ENCODE measurements at places on chromosomes 5 and 9.
A peak's percentile ranks its signal among the peaks of the same experiment; 100 is the strongest.

- no peaks in the 10 kb centered on the region for H3K27me3 ChIP-seq
- no peaks in the 10 kb centered on the region for H3K4me1 ChIP-seq
- no peak overlapping the region for H3K4me3 ChIP-seq
Observed at GRCh38 chr5:106862450-106863193, 808.1 kb downstream of the EFNA5 start.

- no peak overlapping the region for H3K4me3 ChIP-seq
- H3K27me3 ChIP-seq, result no peaks in the 10 kb centered on the region
- DNase-seq, result no peak
- no peaks in the 10 kb centered on the region for H3K36me3 ChIP-seq
- no peak overlapping the region for H3K27ac ChIP-seq
- H3K4me1 ChIP-seq, result no peaks in the 10 kb centered on the region
Observed at GRCh38 chr9:106613250-106613737, 249.7 kb upstream of the ZNF462 start.

- no peaks in the 10 kb centered on the region for H3K4me1 ChIP-seq
- no peak overlapping the region for H3K4me3 ChIP-seq
- no peaks in the 10 kb centered on the region for H3K27me3 ChIP-seq
- no peak overlapping the region for H3K27ac ChIP-seq
- no peak for DNase-seq
Observed at GRCh38 chr5:148850836-148851235, 24.4 kb downstream of the ADRB2 start.

- H3K36me3 ChIP-seq, result no peaks in the 10 kb centered on the region
- no peaks in the 10 kb centered on the region for H3K27me3 ChIP-seq
- DNase-seq, result no peak
- no peak overlapping the region for H3K27ac ChIP-seq
- no peak overlapping the region for H3K4me3 ChIP-seq
- no peaks in the 10 kb centered on the region for H3K4me1 ChIP-seq
Observed at GRCh38 chr9:71025728-71026127, 95.7 kb downstream of the TRPM3 start.

GRCh38 chr9:114919611-114920010 is 10.8 kb downstream of the TNFSF8 start:
- no peaks in the 10 kb centered on the region for H3K36me3 ChIP-seq
- no peak overlapping the region for H3K4me3 ChIP-seq
- no peaks in the 10 kb centered on the region for H3K27me3 ChIP-seq
- peaks cover under 1% of the 10 kb centered on the region for H3K4me1 ChIP-seq
- DNase-seq, result no peak

DNA sequence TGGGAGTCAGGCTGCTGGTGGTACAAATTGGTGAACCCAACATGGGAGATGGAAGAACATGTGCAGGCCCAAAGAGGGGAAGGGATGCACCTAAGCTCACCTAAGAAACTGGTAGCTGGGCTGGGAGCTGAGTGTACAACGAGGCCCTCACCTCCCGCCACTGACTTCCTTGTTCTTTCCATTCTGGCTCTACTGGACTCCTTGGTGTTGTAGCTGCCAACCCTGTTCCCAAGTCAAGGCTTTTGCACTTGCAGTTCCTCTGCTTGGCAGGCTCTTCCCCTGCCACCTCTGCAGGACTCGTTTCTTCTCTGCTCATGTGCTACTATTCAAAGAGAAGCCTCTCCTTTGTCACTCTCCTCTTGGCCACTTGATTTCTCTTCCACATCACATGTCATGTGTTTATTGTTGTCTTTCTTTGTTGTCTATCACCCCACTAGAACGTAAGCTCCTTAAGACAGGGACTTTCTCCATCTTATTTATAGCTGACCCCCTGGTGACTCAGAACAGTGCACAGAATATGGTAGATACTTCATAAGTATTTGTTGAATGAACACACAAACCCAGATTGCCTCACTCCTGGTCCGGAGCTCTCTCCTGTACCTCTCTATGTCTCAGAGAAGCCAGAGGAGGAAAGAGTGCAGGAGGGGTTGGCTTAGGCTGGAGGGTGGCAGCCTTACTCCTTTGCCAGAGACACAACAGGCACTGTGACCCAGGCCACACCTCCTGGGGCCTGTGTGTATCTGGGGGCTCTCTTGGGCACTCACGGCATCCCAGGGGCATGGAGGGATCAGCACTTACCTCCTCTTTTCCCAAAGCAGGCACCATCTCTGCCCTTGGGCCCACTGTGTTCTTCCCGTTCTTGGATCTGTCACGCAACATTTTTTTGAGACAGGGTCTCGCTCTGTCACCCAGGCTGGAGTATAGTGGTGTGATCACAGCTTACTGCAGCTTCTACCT is 5.2 kb upstream of the SPINK4 start:
- H3K27ac ChIP-seq, result no peak overlapping the region
- no peaks in the 10 kb centered on the region for H3K36me3 ChIP-seq
- no peaks in the 10 kb centered on the region for H3K27me3 ChIP-seq
- DNase-seq, result no peak
- H3K4me1 ChIP-seq, result no peaks in the 10 kb centered on the region

GRCh38 chr9:71859939-71860338 is 51.1 kb downstream of the ABHD17B start:
- no peaks in the 10 kb centered on the region for H3K4me1 ChIP-seq
- no peak for DNase-seq
- no peak overlapping the region for H3K4me3 ChIP-seq
- H3K27me3 ChIP-seq, result no peaks in the 10 kb centered on the region
- H3K27ac ChIP-seq, result no peak overlapping the region
- H3K36me3 ChIP-seq, result no peaks in the 10 kb centered on the region

GRCh38 chr9:116471093-116471906 is 215.8 kb upstream of the TRIM32 start:
- H3K4me1 ChIP-seq, result no peaks in the 10 kb centered on the region
- H3K36me3 ChIP-seq, result no peaks in the 10 kb centered on the region
- no peaks in the 10 kb centered on the region for H3K27me3 ChIP-seq
- no peak for DNase-seq
- H3K27ac ChIP-seq, result peak overlapping the region; percentile 46
- peak overlapping the region; percentile 11 for H3K4me3 ChIP-seq

DNA sequence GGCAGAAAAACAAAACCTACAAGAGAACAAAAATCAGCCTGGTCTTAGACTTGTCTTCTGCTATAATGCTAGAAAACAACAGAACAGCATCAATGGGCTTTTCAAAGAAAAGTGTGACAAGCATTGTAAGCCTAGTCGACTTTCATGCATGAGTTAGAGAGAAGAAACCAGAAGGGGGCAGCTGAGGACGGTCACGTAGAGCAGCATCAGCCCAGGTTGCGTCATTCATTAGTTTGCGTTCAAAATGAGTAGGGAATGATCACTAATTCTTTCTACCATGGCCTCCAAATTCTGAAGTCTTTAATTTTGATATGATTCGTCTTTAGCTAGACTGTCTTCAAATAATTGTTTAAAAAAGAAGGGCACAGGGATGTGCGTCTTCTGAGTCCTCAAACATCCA is 4.7 kb upstream of the ISCA1 start:
- no peak overlapping the region for H3K4me3 ChIP-seq
- H3K36me3 ChIP-seq, result no peaks in the 10 kb centered on the region
- H3K27me3 ChIP-seq, result no peaks in the 10 kb centered on the region

GRCh38 chr5:158388021-158388420 is 529.1 kb upstream of the CLINT1 start:
- H3K4me1 ChIP-seq, result peaks cover 5% of the 10 kb centered on the region
- no peaks in the 10 kb centered on the region for H3K36me3 ChIP-seq
- no peak overlapping the region for H3K4me3 ChIP-seq
- H3K27ac ChIP-seq, result no peak overlapping the region
- H3K27me3 ChIP-seq, result no peaks in the 10 kb centered on the region
- no peak for DNase-seq

- no peak overlapping the region for H3K4me3 ChIP-seq
- no peak overlapping the region for H3K27ac ChIP-seq
- DNase-seq, result no peak
- H3K36me3 ChIP-seq, result no peaks in the 10 kb centered on the region
Observed at GRCh38 chr9:135329571-135330306, 149.8 kb upstream of the PPP1R26 start.

DNA sequence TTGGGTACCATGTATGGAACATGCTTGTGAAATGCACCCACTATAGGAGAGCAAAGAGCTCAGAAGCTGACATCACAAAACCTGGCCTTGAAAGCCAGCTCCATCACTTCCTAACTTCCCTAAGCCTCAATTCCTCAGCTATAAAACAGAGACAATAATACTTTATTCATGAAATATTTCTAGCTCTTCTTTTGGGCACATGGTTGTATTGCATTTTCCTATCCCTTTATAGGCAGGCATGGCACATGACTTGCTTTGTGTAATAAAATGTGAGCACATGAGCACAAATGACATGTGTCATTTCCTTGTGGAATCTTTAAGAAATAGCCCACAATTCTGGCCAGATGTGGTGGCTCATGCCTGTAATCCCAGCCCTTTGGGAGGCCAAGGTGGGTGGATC is 18.5 kb downstream of the ZNF366 start:
- no peaks in the 10 kb centered on the region for H3K27me3 ChIP-seq
- H3K4me3 ChIP-seq, result no peak overlapping the region
- no peaks in the 10 kb centered on the region for H3K36me3 ChIP-seq
- H3K4me1 ChIP-seq, result peaks cover 6% of the 10 kb centered on the region
- DNase-seq, result no peak

- no peak overlapping the region for H3K4me3 ChIP-seq
- no peaks in the 10 kb centered on the region for H3K27me3 ChIP-seq
- no peak overlapping the region for H3K27ac ChIP-seq
- no peak for DNase-seq
- no peaks in the 10 kb centered on the region for H3K4me1 ChIP-seq
Observed at GRCh38 chr5:4642525-4642924, 497.6 kb upstream of the ADAMTS16 start.

DNA sequence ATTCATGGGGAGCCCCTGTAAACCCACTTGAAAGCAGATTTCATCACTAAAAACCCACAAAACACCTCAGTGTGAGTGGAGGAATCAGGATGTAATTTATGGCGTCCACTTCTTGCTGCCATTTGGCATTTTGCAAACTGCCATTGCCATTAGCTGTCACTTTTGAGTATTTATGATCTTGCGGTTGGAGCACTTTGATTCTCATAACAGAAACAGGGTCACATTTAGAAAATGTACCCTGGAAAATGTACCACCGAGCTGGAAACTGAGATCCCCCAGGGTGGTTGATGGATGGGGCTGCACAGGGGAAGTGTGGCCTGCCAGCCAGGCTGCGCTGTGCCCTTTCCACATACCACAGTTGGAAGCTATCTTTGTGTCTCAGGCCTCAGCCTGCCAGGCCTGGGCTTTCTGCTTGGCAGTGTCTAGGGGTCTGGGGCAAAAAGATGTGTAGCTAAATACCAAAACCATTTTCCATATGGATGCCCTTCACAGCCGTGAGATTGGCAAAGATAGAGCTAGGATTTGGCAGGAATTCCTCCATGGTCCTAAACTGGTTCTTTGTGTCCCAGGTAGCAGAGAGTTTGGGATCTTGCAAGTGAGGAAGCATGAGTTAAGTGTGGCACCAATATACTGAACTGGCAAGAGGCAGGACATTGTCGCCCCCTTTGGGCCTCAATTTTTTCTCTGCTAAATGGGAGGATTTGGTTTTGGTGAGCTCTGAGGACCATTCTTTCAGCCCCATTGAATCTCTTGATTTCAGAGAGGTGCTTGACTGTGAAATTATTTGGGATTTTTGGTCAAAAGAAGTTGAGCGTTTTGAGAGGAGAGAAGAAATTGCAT is 46.2 kb downstream of the GALNT10 start:
- H3K36me3 ChIP-seq, result no peaks in the 10 kb centered on the region
- H3K27ac ChIP-seq, result no peak overlapping the region
- no peak overlapping the region for H3K4me3 ChIP-seq
- H3K4me1 ChIP-seq, result peaks cover 3% of the 10 kb centered on the region
- no peak for DNase-seq

GRCh38 chr5:85320495-85320894 is 935.8 kb upstream of the EDIL3 start:
- H3K27ac ChIP-seq, result no peak overlapping the region
- H3K4me1 ChIP-seq, result no peaks in the 10 kb centered on the region
- H3K27me3 ChIP-seq, result no peaks in the 10 kb centered on the region
- DNase-seq, result no peak

GRCh38 chr5:171692107-171692506 is 93.5 kb upstream of the SMIM23 start:
- DNase-seq, result peak; percentile 5
- H3K4me3 ChIP-seq, result no peak overlapping the region
- H3K4me1 ChIP-seq, result no peaks in the 10 kb centered on the region
- H3K36me3 ChIP-seq, result no peaks in the 10 kb centered on the region
- H3K27me3 ChIP-seq, result no peaks in the 10 kb centered on the region

GRCh38 chr9:28801144-28801799 is 1228.0 kb upstream of the C9orf72 start:
- DNase-seq, result no peak
- no peaks in the 10 kb centered on the region for H3K4me1 ChIP-seq
- no peak overlapping the region for H3K27ac ChIP-seq

DNA sequence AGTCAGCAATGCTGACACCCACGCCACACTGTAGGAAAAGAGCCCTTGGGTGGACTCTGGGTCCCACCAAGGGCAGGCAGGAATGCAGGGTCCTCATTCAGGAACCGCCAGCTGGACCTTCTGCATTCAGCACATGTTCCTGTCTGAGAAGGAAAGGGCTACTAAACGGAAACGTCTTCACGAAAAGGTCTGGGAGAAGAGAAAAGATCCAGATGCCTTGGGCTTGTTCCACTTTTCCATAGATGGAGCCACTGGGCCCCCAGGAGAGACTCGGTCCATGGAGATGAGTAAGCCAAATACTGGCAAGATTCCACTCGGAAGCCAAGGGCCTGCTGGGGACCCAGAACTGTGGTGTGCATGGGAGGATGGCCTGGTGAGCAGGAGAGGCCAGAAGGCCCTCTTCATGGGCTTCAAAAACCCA is 38.4 kb downstream of the LHFPL2 start:
- H3K27ac ChIP-seq, result peak overlapping the region; percentile 13
- no peak for DNase-seq
- H3K4me3 ChIP-seq, result no peak overlapping the region
- H3K4me1 ChIP-seq, result peaks cover 20% of the 10 kb centered on the region

- no peaks in the 10 kb centered on the region for H3K36me3 ChIP-seq
- DNase-seq, result no peak
- H3K4me1 ChIP-seq, result no peaks in the 10 kb centered on the region
- peak overlapping the region; percentile 10 for H3K27ac ChIP-seq
Observed at GRCh38 chr5:169050146-169050571, 250.8 kb downstream of the SLIT3 start.

DNA sequence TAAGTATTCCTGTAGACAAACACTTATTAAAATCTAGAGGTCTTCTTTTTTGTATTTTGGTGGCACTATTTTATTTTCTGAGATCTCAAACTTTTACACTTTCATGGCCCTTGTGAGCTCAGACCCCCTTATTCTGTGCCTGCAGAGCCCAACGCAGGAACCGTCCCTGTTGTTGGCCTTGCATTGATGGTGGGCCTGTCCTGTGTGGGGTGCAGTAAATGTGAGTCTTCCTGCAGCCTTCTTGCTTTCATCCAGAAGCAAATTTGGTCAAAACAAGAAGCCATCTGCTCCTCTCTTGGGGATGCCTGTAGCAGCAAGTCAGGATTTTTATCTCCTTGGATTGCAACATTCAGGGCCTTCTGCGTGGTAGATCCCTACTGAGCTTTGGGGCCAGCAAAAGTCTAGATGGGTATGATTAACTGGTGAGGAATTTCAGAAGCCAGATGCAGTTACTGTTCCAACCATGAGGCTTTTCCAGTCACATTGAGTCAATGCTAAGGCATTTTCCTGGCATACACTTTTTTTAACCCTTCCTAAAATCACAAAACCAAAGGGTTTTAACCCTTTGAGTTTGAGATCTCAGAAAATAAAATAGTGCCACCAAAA is 31.7 kb downstream of the BASP1 start:
- peak; percentile 75 for DNase-seq
- H3K27ac ChIP-seq, result no peak overlapping the region
- H3K36me3 ChIP-seq, result no peaks in the 10 kb centered on the region
- no peak overlapping the region for H3K4me3 ChIP-seq
- peaks cover 5% of the 10 kb centered on the region for H3K4me1 ChIP-seq
